Hepatic stellate cell (primary cell): ENCODE measurements at places on chromosomes 4 and X.

DNA sequence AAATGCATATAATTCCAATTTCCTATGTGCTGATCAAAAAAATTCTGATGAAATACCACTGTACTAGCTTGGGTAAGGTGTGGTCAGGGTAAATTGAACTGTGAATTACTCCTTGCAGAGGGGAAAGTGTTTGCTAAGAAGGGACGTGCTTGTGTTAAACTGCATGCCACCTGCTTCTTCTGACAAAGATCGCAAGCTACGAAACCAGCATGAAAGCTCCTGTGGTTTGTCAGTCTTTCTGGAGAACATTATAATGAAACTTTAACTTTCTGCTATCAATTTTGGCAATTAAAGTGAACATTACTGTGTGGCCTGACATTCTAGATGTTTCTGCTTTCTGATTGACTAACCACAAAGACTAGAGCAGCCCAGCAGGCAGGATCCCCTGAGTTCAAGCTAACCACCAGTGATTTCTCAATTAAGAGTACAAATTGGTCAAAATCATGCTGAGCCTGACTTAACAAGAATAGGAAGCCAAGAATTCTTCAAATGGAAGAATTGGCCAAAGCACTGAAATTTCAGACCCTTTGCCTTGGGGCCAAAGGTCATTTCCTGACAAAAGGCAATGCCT lies 239.0 kb downstream of the SLITRK2 start:
- DNase-seq = no peak

GRCh38 chr4:27921231-27921630 lies 1060.6 kb downstream of the STIM2 start:
- no peak for DNase-seq

DNA sequence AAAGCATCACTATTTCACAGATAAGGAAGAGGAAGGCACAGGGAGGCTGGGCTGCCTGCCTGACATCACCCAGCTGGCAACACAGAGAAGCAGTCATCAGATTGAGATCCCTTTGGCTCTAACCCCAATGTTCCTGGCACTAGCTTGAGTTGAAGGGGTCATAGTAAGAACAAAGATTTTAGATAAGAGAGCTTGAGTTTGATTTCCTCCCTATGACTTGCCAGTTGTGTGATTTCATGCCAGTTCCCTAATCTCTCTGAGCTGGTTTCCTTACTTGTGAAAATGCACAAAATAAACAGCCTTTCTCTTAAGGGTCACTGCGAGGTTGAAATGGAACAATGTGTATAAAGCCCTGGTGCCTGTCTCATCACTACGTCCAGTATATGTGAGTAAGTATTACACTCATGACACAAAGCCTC lies 475.4 kb upstream of the HS3ST1 start:
- no peak for DNase-seq

DNA sequence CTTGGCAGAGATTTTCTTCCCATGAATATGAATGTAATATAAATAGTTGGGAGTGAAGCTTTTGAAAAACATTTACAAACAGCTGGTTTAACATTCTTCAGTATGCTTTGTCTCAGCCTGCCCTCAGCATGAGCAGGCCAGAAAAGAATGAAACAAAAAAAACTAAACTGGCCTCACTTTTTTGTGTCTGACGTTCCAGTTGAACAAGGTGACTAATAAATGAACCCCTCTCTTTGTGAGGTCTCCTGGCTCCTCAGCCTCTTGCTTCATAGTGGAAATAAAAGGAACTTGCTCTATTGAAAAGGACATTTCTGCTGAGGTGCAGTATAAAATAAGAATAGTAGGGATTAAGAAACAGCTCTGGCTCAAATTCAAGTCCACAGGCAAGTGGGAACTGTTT lies 9.4 kb downstream of the CHST7 start:
- peak; percentile 45 for DNase-seq

GRCh38 chr4:162909952-162910351 lies 256.7 kb downstream of the NAF1 start:
- DNase-seq = no peak

GRCh38 chr4:187436251-187436650 lies 559.3 kb upstream of the ZFP42 start:
- no peak for DNase-seq

DNA sequence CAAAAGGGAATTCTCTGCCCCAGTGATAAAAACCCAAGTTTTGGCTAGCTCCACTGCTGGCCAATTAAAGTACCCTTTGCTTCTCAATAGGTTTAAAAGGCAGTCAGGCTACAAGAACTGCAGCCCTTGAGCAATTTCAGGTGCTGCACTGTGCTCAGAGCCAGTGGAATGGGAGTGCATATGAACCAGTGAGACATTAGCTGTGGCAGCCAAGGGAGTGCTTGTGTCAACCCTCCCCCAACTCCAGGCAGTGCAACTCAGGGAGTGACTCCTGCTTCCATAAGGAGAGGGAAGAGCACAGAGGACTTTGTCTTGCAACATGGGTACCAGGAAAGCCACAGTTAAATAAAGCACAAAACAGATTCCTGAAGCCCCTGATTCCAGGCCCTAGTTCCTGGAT lies 61.6 kb upstream of the VAMP7 start:
- no peak for DNase-seq

DNA sequence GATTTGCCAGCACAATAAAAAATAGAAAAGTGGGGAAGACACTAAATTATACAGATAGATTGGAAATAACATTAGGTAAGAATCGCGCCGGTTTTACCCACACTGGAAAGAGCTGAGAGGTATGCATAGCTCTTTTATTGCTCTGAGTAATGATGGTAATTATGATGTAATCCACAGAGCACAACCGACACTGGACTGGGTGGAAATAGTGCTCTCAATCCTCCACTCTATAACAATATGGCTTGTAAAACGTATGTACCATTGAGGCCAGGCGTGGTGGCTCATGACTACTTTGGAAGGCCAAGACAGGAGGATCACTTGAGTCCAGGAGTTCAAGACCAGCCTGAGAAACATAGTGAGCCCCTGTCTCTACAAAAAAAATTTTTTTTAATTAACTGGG lies 104.3 kb upstream of the RAPGEF2 start:
- DNase-seq = no peak

DNA sequence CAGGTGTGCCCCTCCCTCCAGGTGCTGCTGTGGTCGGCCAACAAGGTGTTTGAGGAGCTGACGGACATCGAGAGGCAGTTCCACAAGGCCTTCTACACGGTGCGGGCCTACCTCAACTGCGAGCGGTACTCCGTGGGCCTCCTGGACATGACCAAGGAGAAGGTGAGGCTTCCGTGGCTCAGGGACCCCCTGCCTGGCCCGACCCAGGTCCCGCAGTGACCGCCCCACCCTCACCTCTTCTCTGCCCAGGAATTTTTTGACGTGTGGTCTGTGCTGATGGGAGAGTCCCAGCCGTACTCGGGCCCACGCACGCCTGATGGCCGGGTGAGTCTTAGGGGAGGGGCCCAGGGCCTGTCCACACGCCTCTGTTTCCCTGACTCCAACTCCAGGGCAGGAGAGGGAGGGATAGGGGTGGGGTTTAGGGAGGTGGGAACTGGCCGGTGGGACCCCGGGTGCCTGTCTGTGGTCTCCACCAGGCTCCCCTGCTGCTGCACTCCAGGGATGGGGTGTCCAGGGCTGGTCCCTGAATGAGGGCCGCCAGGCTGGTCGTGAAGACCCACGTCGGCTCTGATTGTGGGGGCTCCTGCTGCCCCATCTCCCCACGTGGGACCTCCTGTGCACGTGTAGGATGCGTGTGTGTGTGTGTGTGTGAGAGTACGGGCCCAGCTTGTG lies 20.1 kb downstream of the ATP5ME start:
- DNase-seq = no peak

DNA sequence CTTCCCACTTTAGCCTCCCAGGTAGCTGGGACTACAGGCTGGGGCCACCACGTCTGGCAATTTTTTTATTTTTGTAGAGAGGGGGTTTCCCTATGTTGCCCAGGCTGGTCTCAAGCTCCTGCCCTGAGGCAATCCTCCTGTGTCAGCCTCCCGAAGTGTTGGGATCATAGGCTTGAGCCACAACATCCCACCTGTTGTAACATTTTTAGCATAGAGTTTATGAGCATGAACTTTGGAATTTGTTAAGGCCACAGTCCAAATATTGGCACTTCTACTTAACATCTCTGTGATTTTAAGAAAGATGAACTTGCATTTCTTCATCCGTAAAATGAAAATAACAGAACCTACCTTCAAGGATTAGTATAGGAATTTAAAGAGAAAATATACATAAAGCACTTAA lies 445.6 kb downstream of the IQCM start:
- no peak for DNase-seq

DNA sequence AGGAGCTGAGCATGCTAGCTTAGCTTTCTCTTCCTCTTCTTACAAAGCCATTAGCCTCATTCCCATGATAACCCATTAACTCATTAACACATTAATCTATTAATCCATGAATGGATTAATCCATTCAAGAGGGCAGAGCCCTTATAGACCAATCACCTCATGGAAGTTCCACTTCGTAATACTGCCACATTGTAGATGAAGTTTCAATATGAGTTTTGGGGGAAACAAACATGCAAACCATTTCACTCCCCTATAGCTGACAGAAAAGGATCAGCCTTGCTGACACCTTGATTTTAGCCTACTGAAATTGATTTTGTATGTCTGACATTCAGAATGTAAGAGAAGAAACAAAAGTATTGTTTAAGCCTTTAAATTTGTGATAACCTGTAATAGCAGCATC lies 251.8 kb upstream of the GALNTL6 start:
- no peak for DNase-seq

DNA sequence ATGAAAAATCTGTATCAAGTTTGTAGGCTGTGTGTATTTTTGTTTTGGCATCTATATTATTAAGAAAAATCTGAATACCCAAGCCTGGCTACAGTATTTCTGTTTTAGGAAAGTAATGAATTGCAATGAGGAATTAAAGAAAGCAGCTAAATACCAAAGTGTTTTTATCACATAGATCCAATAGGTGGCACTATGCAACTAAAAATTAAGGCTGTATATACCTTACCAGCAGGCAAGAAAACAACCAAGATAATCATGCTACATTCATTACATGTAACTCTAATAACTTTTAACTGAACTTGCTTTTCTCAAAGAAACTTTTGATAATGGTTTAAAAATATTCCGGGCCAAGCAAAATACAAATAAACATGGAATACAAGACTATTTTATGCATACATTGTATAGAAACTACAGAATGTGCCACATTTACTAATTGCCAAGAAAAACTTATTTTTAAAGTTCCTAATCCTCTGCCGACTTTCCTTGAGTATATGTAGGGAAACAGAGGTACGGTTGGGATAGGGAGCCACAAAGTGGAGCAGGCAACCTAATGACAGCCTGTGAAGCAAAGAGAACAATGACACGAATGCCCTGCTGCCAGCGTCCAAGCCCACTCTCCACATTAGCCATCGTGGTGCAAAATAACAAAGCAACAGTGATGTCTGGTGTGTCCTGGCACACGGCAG lies 63.7 kb downstream of the SEC24D start:
- DNase-seq = no peak

- DNase-seq = no peak
These were observed 88.4 kb downstream of the GPR143 start for GRCh38 chrX:9677098-9677739.

DNA sequence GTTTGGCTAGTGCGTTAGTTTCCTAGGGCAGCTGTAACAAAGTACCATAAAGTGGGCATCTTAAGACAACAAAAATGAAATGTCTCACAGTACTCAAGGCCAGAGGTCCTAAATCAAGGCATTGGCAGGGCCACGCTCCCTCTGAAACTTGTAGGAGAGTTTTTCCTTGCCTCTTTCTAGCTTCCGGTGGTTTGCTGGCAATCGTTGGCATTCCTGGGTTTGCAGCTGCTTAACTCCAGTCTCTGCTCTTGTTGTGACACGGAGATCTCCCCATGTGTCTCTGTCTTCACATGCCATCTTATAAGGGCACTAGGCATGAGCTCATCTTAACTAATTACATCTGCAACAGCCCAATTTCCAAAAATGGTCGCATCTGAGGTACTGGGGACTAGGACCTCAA lies 362.0 kb upstream of the BOD1L1 start:
- DNase-seq = no peak

DNA sequence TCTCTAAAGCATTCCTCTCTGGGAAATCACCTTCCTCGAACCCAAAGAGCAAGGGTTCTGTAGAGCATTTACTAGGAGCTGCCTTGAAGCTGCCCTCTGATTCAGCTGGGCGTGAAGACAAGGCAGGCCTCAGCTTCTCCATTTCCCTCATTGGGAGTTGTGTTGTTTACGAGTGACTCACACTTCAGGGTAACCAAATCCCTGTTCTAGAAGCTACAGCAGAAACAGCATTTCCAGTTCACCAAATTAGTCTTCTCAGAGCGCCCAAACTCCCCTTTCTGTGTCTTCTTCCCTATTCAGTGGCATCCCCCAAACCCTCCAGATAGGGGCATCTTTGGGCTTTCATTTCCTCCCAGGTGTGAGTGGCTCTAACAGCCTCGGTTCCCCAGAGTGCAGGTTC lies 863 bp upstream of the XPNPEP2 start:
- DNase-seq = no peak

DNA sequence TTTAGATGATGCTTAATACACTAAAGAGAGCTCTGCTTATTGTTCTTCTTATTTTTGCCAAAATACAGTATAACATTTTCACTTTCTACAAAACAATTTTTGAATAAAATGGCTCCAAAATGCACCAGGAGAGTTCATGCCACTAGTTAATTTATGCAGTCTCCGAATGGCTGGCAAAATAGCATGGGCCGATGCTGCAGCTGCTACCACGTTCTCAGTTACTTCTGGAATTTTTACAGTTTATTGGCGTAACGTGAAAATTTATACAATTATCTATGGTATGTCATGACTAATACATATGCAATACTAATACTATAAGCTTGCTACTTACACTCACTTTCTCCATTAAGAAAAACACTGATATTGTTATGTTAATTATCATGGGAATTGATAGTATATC lies 16.5 kb downstream of the KLHL13 start:
- no peak for DNase-seq

DNA sequence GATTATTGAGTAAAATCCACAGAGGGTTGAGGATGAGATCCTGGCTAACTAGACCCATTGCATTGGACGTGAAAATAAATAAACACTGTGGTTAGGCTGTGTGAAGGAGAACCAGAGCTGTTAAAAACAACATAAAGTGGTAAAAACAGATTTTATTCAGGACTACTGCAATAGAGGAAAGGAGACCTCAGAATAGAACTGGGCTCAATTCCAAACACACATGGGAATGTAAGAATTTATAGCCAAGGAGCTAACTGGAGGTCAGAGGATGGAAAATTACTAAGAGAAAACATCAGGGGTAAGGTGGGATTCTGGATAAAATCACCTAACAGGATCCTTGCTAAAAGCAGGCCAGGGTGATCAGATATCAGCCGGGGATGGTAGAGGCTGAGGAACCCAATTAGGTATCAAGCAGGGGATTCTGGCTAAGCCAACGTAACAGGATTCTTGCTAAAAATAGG lies 112.4 kb downstream of the RNF150 start:
- no peak for DNase-seq

DNA sequence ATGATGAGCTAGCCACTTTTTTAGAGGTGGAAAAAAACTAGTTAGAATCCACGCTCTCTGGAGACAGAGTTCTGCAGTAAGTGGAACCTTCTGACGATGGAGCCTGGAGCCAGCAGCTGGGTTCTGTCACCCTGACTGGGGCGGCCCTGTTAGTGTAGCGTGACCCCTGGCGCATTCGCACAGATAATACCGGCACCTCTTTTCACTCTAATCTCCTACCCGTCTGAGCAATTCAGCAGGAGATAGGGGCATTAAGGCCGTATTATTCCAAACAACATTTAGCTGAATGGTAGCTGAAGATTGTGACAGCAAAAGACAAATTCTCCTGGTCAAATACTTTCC lies 292.6 kb downstream of the FBXO8 start:
- peak; percentile 11 for DNase-seq
